ENCODE measurements at places on chromosomes 3 and 15.

- DNase-seq = no peak
Observed at GRCh38 chr3:9037144-9037711, 74.0 kb upstream of the RAD18 start.

DNA sequence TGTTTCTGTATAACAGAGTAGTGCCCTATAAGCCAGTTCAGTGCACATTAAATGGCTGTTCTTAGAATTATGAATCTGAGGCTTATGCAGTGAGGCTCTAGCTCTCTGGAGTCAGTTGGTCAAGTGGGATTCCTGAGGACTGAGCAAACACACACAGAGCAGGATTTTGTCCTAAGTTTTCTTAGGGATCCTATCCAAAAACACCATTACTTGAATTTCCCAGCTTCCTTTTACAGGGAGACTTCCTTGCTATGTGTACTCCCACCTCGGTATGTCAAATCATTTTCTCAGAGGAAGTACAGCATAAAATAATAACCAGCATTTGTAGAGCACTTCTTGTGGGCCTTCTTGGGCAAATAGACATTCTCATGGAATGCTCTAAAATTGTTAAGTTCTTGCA, 63.1 kb upstream of the GOLGA6B start:
- DNase-seq = no peak

DNA sequence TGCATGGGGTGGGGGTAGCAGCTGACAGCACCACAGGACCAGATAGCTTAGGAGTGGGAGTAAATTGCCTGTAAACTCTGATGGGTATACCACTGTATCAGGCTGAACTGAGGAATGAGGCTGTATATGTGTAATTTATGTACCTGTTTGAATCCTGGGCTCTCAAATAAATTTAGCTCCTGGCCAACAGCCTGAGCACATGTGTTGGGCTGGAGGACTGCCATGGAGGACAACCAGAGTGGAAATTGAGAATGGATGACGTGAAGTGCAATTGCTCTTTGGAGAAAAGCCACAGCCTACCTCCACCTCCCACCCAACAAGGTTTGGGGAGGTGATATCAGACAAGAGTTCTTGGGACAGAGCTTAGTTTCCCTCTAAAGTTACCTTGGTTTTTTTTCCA, 328.6 kb upstream of the PROK2 start:
- no peak for DNase-seq

DNA sequence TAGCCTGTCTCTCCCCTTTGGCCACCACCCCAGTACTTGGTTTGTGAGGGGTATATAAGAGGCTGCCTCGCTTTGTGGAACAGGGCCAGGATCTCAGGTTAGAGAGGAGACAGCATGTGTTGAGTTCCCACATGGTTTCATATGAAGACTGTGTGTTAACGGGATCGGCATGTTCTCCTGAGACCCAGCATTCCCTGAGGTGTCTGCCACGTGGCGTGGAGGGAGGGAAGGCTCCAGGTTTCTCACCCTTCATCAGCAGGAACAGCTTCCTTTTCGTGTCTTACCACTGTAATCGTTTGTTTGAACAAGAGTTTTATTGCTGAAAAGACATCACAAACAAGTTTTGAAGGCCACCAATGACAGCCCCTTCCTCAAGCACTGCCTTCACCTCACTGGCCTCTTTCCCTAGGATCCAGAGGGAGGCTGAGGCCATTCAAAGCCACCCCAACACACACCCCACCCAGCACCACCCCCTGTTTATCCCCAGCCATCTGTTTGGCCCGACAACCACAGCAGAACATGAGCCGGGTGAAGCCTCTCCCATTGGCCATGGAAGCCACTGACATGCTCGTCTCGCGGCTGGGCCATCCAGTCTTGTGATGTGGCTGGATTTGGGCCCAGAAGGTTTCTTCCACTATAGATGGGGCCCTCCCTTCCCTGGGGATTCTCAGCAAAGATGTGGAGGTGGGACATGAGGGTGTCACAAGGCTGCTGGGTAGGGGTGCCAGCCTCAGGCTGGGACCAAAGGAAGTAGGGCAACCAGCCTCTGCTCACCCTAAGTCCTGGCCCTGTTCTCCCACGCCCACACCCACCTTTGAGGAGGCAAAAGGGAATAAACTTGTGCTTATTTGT, 10.0 kb downstream of the BHLHE40 start:
- DNase-seq = no peak

- no peak for DNase-seq
Observed at GRCh38 chr3:172085557-172085895, 46.1 kb downstream of the FNDC3B start.

DNA sequence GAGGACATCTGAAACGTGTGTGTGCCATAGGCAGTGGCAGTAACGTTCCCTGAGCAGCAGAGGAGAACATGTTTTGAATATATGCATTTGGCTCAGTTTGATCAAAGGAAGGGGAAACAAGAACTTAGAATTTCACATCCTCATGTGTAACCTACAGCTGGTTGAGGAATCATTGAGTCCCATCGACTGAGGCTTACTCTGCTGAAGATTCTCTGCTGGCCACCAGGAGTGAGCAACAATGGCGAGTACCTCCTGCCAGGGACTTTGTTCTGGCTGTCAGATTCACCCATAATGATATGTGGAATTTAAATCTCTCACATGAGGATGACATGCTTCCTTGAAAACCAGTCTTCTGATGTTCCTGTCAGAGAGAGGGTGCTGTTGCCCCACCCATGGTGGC, 21.3 kb downstream of the GORASP1 start:
- DNase-seq = no peak

GRCh38 chr3:18149935-18150334, 275.2 kb downstream of the SATB1 start:
- no peak for DNase-seq

Data from iPS DF 6.9 (cell line).